ENCODE measurements at places on chromosomes 2 and 18. TPM values are rescaled to one million over a fixed set of nuclear protein-coding genes. Genes with fewer than 3 reads are reported as not detected.
A peak's percentile ranks its signal among the peaks of the same experiment; 100 is the strongest.

The CROCC2 gene
- total RNA-seq: under 0.01 TPM

DNA sequence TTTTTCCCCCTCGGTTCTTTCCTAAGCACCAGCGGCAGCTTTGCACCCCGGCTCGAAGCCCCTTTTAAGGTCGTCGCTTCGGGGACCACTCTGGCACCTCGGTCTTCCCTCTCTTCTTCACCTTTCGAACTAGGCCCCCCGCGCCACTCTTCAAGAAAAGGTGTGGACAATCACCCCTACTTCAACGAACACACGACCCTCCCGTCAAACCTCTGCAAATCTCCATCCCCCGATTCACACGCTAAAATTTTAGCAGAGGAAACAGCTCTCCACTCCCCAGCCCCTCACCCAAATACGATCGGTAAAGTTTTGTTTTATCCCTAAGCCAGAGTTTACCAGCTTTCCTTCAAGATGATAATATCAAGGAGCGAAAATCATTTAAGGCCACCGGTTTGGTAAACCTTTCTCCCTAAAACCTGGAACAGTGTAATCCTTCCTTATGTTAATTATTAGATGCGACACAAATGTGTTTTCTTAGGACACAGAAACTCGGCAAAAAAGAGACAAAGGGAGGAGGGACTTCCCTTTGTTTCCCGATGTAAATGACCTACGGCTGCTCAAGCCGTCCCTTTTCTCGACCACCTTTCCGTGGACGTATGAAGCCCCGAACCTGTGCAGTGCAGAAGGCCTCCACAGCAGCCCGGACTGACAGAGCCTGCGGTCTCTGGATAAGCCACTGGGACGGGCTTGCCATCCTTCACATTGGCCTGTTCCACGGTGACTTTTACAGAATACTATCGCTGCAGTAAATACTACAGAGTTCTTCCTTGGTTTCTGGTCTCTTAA is 85.2 kb downstream of the RBMS1 start:
- no peak for DNase-seq

- DNase-seq: peak; percentile 47
These were observed 235.4 kb upstream of the SLC14A2 start for GRCh38 chr18:45379903-45380302.

DNA sequence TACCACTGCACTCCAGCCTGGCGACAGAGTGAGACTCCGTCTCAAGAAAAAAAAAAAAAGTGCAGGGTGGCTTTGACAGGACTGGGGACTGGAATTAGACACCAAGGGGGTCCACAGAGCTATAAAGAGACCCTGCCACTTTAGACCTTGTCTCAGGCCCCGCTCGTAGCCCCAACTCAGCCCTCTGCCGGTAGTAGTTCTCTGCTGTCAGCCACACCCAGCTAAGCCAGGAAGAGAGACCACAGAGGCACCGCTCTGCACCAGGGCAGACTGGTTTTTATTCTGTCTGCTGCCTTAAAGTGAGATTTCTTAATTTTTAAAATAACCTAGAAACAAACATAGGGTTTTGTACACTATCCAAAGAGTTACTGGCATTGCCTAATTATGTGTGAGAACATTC is 66.0 kb downstream of the STEAP3 start:
- DNase-seq: peak; percentile 27
